Natural killer cell treated with Interleukin-12 subunit alpha and Interleukin-12 subunit beta and Interleukin-15 and Interleukin-18, amount 100 ng/mL, for 72 hours (primary cell): ENCODE measurements at places on chromosomes 12 and 14.

- DNase-seq = no peak
- no peak overlapping the region for H3K27ac ChIP-seq
- no peaks in the 10 kb centered on the region for H3K27me3 ChIP-seq
- H3K4me1 ChIP-seq = no peaks in the 10 kb centered on the region
- no peak overlapping the region for H3K4me3 ChIP-seq
- no peaks in the 10 kb centered on the region for H3K36me3 ChIP-seq
These were observed 15.0 kb downstream of the PMCH start for GRCh38 chr12:102182635-102183034.

- no peaks in the 10 kb centered on the region for H3K36me3 ChIP-seq
- H3K4me3 ChIP-seq = no peak overlapping the region
- peak; percentile 40 for DNase-seq
- no peak overlapping the region for H3K27ac ChIP-seq
- H3K4me1 ChIP-seq = no peaks in the 10 kb centered on the region
These were observed 7.6 kb downstream of the TEDC1 start for GRCh38 chr14:105498430-105499255.

GRCh38 chr14:77339407-77339806 lies 18.6 kb downstream of the GSTZ1 start:
- no peak for DNase-seq
- no peak overlapping the region for H3K27ac ChIP-seq
- H3K36me3 ChIP-seq = peaks cover 4% of the 10 kb centered on the region
- H3K27me3 ChIP-seq = no peaks in the 10 kb centered on the region
- no peak overlapping the region for H3K4me3 ChIP-seq
- H3K4me1 ChIP-seq = no peaks in the 10 kb centered on the region

DNA sequence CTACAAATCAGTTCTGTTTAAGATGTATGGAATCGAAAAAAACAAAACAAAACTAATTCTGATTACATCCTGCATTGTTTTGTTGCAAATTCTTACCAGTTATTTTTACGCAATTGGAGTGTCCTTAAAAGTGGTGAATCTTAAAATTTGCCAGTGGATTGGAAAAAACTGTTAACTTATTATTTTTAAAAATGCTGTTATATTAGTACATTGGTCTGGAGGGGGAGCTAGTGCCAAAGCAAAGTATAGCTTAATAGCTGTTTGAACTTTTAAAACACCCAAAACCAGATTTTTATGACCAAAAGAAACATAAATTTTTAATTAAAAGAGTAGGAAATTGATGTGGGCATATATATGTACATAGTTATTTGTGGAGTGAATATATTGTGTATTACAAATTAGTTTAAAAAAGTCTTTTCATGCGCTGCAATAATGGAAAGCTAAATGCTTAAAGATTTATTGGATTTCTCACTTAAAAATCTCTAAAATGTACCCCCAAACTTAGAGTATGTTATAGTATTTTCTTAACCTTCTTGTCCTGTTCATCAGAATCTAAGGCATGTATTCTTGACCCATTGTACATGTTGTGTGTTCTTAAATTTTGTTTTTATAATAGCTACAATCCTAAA lies 2.5 kb downstream of the FUT8 start:
- H3K4me3 ChIP-seq = peak overlapping the region; percentile 97
- no peaks in the 10 kb centered on the region for H3K36me3 ChIP-seq
- no peak for DNase-seq
- no peak overlapping the region for H3K27ac ChIP-seq
- no peaks in the 10 kb centered on the region for H3K27me3 ChIP-seq
- H3K4me1 ChIP-seq = peaks cover 25% of the 10 kb centered on the region

GRCh38 chr12:2739832-2740641 lies 54.7 kb upstream of the FKBP4 start:
- peaks cover 15% of the 10 kb centered on the region for H3K27me3 ChIP-seq
- DNase-seq = no peak
- no peak overlapping the region for H3K27ac ChIP-seq
- H3K4me1 ChIP-seq = no peaks in the 10 kb centered on the region
